ENCODE measurements at places on chromosomes 5 and 9.

DNA sequence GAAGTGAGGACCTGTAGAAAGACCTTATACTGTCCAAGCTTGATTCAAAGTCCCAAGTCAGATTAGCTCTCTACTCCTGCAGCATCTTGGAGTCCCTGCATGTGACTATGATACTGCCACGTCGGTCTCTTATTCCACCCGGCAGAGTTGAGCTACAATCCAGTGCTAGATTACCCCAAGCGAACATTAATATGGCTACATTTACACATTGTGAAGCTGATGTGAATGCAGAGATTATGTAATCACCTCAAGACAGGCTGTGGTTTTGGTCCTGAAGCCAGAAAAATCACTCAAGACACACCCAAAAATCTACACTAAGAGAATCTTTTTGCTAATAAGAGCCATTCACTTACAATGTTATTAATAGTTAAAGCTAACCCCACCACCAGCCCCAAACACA lies 116.7 kb downstream of the GNA14 start:
- no peak for DNase-seq

GRCh38 chr5:57368010-57368409 lies 114.6 kb downstream of the ACTBL2 start:
- no peak for DNase-seq

GRCh38 chr9:121303456-121304451 lies 35.8 kb downstream of the GSN start:
- DNase-seq, result no peak

DNA sequence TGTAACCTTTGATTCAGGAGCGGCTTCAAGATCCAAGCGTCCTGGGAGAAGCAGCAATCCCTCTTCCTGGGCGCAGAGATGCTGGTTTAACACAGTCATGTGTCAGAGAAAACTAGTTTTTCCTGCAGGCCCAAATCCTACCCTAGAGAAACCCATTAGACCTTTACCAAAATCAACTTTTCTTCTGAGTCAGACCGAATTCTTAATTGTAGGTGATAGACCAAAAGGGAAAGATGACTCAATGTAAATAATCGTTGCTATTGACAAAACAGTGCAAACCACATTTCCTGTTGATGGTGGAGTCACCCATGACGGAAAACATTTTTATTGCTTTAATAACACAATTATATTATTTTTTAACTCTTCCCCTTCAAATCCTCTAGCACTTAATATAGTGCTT lies 40.1 kb downstream of the SLC1A1 start:
- no peak for DNase-seq

GRCh38 chr9:21096901-21097255 lies 19.1 kb upstream of the IFNB1 start:
- no peak for DNase-seq

- no peak for DNase-seq
Observed at GRCh38 chr9:70449461-70449860, 35.0 kb upstream of the KLF9 start.

DNA sequence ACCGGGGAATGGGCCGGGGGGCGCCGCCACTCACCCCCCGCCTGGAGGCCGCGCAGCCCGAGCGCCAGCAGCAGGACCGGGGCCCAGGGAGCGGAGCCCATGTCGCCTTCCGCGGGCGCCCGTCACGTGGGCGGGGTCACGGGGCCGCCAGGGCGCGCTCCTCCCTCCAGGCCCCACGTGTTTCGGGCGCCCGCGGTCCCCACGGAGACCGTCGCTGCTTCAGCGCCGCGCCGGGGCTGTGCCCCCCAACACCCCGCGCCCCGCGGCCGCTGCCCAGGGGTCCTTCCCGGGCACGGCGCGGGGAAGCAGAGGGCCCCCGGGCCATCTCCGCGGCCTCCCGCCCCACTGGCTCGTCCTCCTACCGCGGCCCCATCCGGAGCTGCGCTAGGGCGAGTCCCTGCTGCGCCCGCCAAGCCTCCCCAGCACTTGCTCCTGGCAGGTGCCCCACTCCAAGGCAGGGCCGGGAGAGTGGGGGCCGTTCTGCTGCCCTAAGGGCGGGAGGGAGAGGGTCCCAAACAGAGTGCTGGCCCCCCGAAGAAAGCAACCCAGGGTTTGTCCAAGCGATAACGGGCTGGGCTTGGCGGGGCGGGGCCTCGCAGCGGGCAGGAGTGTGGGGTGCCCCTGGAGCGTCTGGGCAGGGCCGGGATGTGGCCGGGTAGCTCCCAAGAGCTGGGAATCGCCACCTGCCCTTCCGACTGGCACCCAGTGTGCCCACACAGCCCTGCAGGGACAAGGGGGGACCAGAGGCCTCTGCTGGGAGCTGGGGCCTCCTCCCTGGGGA lies at the start of gene DPP7:
TSS of gene DPP7 (minus strand) at position 121 of the 781 bp plus-strand sequence. CDS start at position 101, 20 bp downstream.
- DNase-seq, result no peak

DNA sequence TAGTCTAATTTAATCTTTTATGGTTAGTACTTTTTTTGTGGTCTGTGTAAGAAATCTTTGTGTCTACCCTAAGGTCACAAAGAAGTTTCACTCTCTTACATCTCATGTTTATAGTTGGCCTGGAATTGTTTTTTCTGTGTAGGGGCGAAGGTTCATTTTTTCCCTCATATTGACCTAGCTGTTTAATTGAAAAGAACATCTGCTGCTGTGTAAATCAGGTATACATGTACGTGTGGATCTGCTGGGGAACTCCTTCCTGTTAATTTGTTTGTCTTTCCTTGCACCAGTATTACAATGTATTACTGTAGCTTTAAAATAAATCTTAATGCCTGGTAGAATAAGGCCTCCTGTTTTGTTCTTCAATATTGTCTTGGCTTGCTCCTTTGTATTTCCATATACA lies 37.8 kb downstream of the EXOSC2 start:
- DNase-seq, result peak; percentile 92

DNA sequence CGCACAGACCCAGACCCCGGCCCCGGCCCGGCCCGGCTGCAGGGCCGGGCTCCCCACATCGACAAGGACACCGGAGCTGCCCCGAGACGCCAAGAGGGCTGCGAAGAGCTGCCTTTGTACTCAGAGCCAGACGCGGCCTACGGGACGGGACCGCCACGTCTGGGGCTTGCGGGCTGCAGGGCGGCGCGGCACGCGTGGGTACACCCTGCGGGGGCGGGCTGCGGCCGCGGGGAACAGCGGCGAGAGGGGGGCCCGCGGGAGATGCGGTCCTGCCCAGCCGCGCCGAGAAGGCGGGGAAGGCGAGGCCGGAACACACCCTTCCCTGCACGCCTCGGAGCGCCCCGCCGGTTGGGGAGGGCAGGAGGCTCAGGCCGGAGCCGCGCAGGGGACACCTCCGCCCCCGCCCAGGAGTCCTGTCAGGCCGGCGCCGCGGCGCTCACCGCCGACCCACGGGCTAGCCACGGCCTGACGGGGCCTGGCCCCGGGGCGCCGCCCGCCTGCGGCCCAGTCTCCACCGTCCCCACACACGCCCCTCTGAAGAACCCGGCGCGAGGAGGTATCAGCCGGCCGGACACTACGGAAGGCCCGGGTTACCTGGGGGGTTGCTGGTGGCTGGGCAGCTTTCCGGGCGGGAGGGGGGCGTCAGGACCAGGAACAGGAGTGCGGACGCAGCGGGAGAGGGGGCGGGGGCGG lies 478 bp downstream of the RAB14 start:
- no peak for DNase-seq

DNA sequence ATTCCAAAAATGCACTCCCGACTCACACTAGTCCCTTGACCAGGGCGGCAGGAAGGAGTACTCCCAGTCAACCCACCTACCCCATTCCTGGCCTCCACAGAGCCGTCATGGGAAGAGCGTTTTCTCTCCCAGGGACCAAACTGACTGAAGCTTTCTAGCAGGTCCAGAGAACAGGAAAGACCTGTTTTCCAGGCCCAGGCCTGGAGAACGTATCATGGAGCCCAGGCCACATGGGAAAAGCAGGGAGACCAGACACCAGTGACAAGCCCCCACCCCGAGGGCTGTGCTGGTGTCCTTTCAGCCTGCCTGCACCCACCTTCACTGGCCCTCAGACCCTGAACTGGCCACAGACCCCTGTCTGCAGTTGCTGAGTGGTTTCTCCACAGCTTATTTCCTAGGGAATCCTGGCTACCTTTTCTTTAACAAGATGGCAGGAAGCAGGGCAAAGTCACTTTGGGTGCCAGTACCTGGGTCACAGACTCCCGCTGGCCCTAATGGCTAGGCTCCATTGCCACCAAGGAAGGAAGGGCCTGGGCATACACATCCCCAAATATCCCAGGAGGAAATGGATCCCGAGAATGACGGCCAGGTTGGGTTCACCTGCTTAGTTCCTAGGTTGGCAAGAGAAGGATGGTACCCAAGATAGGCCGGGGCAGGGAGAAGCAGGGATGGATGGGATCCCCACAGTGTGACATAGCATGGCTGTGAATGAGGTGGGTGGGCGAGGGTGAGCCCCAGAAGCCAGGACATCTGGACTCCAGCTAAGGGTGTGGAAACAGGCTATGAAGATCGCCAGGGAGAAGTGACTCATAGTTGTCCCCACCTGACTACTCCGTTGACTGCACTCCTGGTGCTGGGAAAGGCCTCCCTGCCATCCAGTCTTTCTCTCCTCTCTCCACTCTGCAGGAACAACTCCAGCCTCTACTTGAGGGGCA lies 12.2 kb downstream of the CCNI2 start:
- no peak for DNase-seq

- no peak for DNase-seq
Observed at GRCh38 chr9:5671711-5672353, 42.9 kb downstream of the RIC1 start.

DNA sequence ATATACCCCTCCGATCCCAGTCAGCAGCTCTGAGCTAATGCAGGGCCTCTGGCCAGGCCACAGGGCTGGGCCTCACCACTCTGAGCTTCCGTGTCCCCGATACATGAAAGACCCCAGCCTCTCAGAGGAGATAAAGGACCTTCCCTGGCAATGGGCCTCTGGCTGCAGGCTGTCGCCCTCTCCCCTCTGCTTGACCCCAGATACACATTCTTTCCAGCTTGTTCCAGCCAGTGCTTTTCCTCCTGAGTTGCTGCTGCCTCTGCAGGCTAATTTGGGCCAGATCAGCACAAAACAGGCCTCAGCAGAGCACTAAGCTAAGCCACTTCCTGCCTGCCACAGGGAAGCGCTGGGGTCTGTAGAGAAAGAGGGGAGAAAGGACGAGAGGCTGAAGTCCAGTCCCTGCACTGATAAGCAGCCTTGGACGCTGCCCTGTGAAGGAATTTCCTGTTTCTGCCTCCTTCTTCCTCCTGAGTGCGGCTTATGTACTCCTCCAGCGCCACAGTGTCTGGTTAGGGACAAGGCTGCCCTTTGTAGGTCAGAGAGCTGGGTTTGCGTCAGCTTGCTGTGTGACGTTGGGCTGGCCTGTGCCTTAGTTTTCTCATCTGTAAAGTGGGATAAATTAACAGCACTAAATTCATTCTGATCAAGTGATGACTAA lies 73.0 kb upstream of the IL17B start:
- no peak for DNase-seq

- DNase-seq, result no peak
Observed at GRCh38 chr5:92470770-92471169, 1087.7 kb upstream of the ARRDC3 start.

GRCh38 chr9:79977510-79978197 lies 405.9 kb downstream of the TLE4 start:
- no peak for DNase-seq

DNA sequence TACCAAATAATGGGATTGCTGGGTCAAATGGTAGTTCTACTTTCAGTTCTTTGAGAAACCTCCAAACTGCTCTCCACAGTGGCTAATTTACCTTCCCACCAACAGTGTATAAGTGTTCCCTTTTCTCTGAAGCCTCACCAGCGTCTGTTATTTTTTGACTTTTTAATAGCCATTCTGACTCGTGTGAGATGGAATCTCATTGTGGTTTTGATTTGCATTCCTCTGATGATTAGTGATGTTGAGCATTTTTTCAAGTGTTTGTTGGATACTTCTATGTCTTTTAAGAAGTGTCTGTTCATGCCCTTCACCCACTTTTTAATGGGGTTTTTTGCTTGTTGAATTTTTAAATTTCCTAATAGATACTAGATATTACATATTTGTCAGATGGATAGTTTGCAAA lies 28.4 kb upstream of the SUSD1 start:
- no peak for DNase-seq

- DNase-seq, result no peak
Observed at GRCh38 chr5:56055287-56055686, 60.5 kb upstream of the IL6ST start.

GRCh38 chr5:169548315-169548714 lies 35.3 kb upstream of the SPDL1 start:
- no peak for DNase-seq

GRCh38 chr9:2613730-2614271 lies 7.8 kb upstream of the VLDLR start:
- DNase-seq, result peak; percentile 72

DNA sequence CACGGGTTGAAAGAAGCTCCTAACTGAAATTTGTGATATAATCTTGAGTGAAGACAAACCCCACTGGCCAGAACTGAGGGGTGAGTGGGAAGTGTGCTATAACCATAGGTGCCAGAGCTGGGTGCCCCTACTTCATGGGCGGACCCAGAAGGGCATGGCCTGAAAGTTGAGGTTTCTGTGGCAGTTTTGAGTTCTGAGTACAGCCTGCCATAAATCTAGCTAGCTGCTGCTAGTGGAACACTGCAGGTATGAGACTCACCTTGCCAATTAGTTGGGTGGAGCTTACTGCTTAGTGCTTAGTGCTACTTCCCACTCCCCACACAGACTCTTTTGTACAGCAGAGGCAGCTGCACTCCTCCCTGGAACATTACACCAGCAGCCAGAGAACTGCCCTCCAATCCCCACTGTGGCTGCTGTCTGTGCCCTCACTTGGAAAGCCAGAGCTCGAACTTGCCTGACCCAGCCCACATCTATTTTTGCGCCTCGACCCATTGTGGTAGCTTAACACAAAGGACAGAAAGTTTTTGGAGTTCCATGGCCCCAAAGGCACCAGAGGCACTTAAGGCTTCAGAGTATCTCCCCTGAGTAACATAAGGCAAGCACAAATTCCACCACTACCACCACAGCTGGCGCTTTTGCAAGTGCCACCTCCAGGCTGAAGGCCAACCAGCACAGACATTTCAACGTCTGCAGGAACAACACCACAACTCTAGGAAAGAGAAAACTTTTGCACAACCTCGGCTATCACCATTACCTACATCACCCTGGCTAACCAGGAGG lies 27.1 kb upstream of the PTGER4 start:
- DNase-seq, result no peak

DNA sequence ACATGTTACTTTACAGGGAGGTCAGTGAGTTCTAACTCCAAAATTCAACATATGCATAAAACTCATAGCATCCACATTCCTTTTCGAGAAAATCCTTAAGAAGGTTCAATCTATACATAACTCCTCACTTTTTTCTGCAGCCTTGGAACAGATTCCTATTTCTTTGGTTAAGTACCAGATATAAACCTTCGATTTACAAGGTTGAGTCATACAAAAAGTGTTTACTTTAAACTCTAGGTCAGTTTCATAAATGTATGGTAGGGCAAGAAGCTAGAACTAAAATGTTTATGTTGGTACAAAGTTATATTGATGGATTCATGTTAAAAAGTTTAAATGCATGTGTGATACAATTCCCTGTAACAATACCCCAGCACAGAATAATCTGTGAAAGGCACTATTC lies 19.4 kb downstream of the CDKN2AIPNL start:
- DNase-seq, result no peak

Measured in NCI-H2081 treated with DMSO at 0.1 percent for 48 hours (cell line).